ENCODE measurements at places on chromosomes 2 and 18.
A peak's percentile ranks its signal among the peaks of the same experiment; 100 is the strongest.

DNA sequence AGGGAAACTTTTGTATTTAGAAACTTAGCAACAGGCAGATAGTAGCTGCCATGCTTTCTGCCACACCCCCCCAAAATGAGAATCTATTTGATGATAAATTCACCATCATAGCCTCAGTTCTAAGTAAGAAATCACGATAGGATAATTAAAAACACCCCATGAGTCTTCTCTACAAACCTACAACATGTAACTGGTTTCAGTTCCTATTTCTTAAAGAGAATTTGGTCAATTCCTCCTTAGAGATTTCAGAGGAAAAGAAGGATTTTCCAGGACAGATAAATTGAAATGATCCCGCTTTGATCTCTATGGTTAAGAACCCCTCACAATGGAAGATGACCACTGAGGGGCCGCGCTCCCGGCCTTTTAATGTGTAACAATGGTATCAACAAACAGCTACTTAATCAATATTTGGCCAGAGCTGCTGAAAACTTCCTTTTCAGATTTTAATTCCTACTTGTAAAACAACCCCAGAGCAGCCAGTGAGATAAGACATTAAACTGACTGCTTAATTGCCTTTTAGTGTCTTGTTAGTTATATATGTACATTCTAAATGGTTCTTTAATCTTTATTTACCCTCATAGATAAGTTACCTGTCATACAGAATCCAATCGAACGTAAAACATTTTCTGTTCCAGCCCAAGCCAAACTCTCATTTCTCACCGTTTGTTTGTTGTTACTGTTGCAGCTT is 10.1 kb downstream of the PAX3 start:
- DNase-seq = no peak

GRCh38 chr2:238513346-238513745 is 86.6 kb downstream of the ASB1 start:
- DNase-seq = peak; percentile 61

DNA sequence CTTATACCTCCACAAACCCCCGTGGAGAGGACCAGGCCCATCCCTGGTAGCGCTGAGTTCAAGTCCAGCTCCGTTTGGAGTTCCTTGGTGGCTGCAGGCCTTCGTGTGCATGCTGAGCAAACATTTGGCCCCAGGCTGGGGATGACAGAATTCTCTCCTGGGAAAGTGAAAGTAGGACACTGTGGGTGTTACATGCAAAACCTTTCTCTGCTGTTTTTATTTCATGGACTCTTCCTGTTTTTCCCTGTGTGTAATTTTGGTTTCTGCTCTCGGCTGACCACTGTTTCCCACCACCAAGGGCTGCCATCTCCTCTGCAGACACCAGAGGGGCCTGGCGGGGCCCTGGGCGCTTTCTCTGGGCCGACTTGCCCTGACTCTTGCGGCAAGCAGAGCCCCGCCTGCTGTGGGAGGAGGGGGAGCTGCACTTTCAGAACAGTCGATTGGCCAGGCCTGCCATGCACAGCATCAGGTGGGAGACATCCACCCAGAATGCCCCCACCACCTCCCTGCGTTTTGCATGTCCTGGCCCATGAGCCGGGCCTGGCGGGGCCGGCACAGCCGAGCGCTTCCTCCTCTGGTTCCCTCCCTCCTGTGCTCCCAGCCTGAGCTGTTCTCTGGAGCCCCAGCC is 102.4 kb downstream of the CABLES1 start:
- DNase-seq = peak; percentile 92

DNA sequence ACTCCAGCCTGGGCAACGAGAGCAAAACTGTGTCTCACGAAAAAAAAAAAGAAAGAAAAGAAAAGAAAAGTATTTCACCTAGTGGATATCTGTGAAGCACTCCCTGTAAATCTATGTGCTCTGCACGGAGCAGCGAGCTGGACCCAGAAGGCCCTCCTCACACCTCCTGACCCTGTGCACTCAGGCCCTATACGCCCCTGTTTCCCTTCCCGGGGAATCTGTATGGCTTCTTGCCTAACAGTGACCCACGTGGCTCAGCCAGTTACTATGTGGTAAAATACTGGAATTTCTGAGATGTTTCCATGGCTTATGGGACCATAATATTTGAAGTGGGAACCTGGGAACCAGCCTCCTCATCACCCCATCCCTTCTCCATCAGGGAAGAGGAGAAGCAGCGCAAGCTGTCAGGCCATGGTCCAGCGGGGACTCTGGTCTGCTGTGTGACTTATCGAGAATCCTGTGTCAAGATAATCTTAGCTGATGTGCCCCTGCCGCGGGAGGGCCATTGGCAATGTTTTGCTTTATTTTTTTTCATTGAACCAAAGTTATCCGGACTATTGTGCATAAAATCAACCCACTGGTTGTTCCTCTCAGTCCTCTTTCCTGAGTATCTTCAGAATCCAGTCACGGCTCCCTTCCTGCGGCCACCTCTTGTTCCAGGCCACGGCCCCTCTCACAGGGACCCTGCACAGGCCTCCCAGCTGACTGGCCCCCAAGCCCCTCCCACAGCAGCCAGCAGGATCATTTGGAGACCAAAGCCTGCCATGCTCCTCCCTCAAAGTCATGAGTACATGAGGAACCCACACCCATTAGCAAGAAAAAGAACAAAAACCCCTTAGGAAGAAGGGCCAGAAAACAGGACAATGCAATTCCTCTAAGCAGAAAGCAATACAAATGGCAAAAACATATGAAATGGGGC is 30.6 kb downstream of the SDC1 start:
- no peak for DNase-seq

DNA sequence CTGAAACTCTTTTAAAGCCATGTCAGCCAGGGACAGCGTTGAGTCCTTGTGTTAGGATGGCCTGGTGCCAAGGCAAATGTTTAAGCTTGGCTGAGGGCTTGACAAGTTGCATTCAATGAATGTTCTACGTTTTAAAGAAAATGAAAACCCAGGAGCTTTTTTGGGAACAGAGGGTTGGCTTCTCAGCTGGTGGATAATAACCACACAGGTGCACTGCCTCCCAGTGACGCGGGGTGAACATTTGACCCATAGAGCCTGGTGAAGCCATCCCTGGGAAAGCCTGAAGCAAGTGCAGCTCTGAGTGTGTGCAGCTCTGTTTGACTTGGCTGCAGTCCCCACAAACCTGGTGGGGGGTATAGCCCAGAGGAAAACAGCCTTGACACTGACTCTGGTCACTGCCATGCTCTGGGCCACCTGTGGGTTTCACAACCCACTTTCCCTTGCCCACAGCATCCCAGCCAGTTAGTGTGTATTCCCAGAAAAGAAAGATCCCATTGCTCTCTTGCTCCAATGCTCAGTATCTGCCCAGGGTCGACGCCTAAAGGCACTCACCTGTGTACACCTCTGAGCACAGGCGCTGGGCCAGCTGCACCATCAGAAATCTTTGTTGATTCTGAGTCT is 874.9 kb downstream of the RNF144A start:
- DNase-seq = no peak

GRCh38 chr2:48829036-48829435 is 73.5 kb upstream of the LHCGR start:
- DNase-seq = no peak

GRCh38 chr2:45190481-45190942 is 181.3 kb upstream of the SIX2 start:
- no peak for DNase-seq
